Thymus (tissue), 14 donors: ENCODE measurements at places on chromosomes 16 and 17.

DNA sequence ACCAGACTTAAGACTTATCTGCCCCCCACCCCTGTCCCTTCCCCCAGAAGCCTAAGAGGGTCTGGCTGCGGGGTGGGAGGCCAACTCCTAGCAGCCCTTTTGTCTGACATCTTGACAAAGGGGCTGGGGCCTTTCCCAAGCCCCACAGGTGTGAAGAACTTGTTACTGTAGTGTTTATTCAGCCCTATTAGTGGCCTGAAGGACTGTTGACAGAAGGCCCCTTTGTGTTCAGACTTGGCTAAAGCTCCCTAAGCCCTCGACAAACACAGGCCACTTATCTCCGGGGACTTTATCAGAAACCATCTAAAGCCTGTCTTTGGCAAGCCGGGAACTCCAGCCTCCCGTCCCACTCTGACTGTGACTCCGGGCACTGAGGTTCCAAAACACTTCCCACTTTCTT lies 129.8 kb downstream of the NTN1 start:
- no peaks in the 10 kb centered on the region for H3K36me3 ChIP-seq
- H3K27me3 ChIP-seq, result no peaks in the 10 kb centered on the region
- no peak for DNase-seq

- no peaks in the 10 kb centered on the region for H3K4me1 ChIP-seq
- H3K27ac ChIP-seq, result no peak overlapping the region
- H3K27me3 ChIP-seq, result no peaks in the 10 kb centered on the region
- H3K36me3 ChIP-seq, result peaks cover 79% of the 10 kb centered on the region
Measured at GRCh38 chr16:8919089-8919933, 37.2 kb downstream of the LITAFD start.

DNA sequence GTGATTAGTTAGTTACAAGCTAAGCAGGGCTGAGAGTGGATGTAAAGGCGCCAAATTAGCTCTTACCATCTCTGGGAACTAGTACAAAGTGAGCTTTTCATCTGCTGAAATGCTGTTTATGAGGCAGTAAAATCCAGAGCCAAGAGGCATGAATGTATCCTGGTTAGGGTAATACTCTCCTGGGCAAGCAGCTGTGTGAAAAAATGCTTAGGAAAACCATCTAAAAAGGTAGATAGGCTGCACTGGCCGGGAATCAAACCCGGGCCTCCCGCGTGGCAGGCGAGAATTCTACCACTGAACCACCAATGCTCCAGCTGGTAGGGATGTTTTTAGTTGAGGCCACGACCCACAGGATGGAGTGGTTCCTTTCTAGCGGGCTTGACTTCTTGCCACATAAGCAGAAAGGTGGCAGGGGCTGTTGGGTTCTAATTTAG lies 23.0 kb downstream of the VAC14 start:
- H3K36me3 ChIP-seq, result peaks cover 63% of the 10 kb centered on the region
- no peak overlapping the region for H3K4me3 ChIP-seq
- DNase-seq, result no peak
- H3K4me1 ChIP-seq, result no peaks in the 10 kb centered on the region
- no peaks in the 10 kb centered on the region for H3K27me3 ChIP-seq

- no peaks in the 10 kb centered on the region for H3K36me3 ChIP-seq
- H3K4me3 ChIP-seq, result no peak overlapping the region
- H3K4me1 ChIP-seq, result no peaks in the 10 kb centered on the region
- no peak for DNase-seq
- no peaks in the 10 kb centered on the region for H3K27me3 ChIP-seq
Measured at GRCh38 chr16:24525970-24526559, 13.3 kb upstream of the RBBP6 start.

GRCh38 chr16:62149631-62150030 lies 113.4 kb upstream of the CDH8 start:
- no peaks in the 10 kb centered on the region for H3K4me1 ChIP-seq
- H3K27me3 ChIP-seq, result no peaks in the 10 kb centered on the region
- no peak overlapping the region for H3K27ac ChIP-seq

DNA sequence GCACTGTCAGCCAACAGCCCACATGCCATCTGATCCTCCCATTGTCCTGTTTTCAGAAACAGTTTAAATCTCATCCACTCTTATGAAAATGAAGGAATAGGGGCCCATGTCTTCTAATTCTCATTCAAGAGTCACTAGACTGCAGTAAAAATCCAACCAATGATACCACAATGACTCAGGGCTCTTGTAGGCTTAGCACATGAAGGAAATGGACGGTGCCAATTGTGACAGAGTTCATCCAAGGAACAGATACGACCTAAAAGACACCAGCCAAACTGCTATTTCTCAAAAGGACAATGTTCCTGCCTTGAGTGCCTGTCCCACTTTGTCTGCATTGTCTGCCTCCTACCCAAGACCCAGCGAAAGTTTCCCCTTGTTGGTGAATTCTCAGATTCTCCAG lies 204.8 kb upstream of the COX10 start:
- no peak overlapping the region for H3K27ac ChIP-seq
- no peaks in the 10 kb centered on the region for H3K36me3 ChIP-seq
- no peak for DNase-seq
- H3K4me1 ChIP-seq, result peaks cover 3% of the 10 kb centered on the region
- no peaks in the 10 kb centered on the region for H3K27me3 ChIP-seq

DNA sequence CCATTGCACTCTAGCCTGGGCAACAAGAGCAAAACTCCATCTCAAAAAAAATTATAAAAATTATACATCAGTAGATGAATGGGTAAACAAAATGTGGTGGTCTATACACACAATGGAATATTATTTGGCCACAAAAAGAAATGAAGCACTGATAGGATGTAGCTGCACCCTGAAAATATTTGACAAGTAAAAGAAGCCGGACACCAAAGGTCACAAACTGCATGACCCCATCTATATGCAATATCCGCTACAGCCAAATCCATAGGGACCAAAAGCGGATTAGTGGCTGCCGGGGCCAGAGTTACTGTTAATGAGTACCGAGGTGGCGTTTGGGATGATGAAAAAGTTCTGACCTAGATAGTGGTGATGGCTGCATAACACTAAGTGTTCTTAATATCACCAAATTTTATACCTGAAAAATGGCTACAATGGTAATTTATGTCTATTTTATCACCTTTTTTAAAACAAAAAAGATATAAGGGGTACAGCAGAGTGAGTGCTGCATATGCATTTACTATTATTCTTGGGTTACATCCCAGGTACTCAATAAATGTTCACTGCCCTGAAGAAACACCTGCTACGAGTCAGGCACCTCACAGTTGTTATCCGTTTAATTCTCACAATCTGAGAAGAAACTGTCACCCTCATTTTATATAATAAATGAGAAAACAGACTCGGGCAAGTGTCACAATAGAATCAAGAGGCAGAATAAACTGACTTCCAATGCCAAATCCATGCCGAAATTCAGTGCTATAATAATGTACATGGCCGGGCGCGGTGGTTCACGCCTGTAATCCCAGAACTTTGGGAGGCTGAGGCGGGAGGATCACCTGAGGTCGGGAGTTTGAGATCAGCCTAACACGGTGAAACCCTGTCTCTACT lies 807 bp upstream of the HBQ1 start:
- H3K27ac ChIP-seq, result no peak overlapping the region
- H3K27me3 ChIP-seq, result peaks cover 64% of the 10 kb centered on the region
- H3K36me3 ChIP-seq, result peaks cover 3% of the 10 kb centered on the region
- no peak for DNase-seq
- H3K4me3 ChIP-seq, result no peak overlapping the region

DNA sequence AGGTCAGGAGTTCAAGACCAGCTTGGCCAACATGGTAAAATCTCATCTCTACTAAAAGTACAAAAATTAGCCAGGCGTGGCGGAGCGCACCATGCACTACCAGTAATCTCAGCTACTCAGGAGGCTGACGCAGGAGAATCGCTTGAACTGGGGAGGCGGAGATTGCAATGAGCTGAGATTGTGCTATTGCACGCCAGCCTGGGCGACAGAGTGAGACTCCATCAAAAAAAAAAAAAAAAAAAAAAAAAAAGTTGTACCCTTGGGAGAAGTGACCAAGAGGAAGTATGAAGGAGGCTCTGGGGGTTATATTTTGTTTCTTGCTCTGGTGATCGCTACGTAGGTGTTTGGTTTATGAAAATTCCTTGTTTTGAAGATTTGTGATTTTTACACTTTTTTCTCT lies 66.3 kb downstream of the LITAF start:
- H3K27me3 ChIP-seq, result peaks cover under 1% of the 10 kb centered on the region
- H3K4me1 ChIP-seq, result no peaks in the 10 kb centered on the region
- no peaks in the 10 kb centered on the region for H3K36me3 ChIP-seq
- no peak overlapping the region for H3K4me3 ChIP-seq
- no peak overlapping the region for H3K27ac ChIP-seq

- peak overlapping the region; percentile 59 for H3K4me3 ChIP-seq
- peaks cover 27% of the 10 kb centered on the region for H3K4me1 ChIP-seq
- peaks cover 27% of the 10 kb centered on the region for H3K27me3 ChIP-seq
- H3K36me3 ChIP-seq, result peaks cover 3% of the 10 kb centered on the region
Measured at GRCh38 chr17:75514919-75515495, 330 bp downstream of the CASKIN2 start.

DNA sequence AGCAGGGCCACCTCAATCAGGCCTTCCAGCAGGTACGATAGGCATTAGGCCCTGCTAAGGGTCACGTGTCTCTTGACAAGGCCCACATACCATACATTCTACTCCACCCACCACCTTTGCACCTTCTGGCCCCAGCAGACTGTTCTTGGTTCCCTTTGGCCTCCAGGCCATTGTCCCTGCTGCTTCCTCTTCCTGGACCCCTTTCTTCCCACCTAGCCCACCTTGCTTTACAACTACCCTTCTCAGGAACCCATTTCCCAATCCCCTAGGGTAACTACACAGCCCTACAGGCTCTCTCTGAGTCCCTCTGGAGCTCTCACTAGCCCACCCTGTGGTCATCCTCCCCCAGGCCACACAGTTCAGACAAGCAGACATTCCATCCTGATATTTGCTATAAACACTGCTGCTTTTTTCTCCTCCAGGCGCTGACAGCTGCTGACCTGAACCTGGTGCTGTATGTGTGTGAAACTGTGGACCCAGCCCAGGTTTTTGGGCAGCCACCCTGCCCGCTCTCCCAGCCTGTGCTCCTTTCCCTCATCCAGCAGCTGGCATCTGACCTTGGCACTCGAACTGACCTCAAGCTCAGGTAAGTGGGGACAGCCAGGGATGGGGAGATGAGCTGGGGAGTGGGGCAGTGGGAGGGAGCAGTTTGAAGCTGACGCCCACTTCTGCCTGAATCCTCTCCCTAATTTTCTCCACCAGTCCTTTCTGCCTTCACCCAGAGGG lies 1.4 kb upstream of the NRN1L start:
- H3K4me3 ChIP-seq, result no peak overlapping the region
- H3K36me3 ChIP-seq, result peaks cover 85% of the 10 kb centered on the region
- DNase-seq, result no peak
- H3K27me3 ChIP-seq, result no peaks in the 10 kb centered on the region

GRCh38 chr16:83200005-83200779 lies 573.4 kb downstream of the CDH13 start:
- no peak overlapping the region for H3K4me3 ChIP-seq
- no peaks in the 10 kb centered on the region for H3K27me3 ChIP-seq
- DNase-seq, result no peak

GRCh38 chr17:78278139-78278741 lies 46.8 kb downstream of the TMEM235 start:
- peak overlapping the region; percentile 99 for H3K27ac ChIP-seq
- H3K4me1 ChIP-seq, result peaks cover 82% of the 10 kb centered on the region
- DNase-seq, result no peak
- peak overlapping the region; percentile 56 for H3K4me3 ChIP-seq
- H3K27me3 ChIP-seq, result no peaks in the 10 kb centered on the region

- no peaks in the 10 kb centered on the region for H3K4me1 ChIP-seq
- H3K27ac ChIP-seq, result no peak overlapping the region
- H3K4me3 ChIP-seq, result no peak overlapping the region
- no peaks in the 10 kb centered on the region for H3K27me3 ChIP-seq
- H3K36me3 ChIP-seq, result no peaks in the 10 kb centered on the region
Measured at GRCh38 chr17:9544221-9544620, 31.4 kb downstream of the STX8 start.
